ENCODE measurements at places on chromosomes 16 and 17.

- DNase-seq, result no peak
These were observed 123.2 kb upstream of the ANKFN1 start for GRCh38 chr17:56030009-56030624.

DNA sequence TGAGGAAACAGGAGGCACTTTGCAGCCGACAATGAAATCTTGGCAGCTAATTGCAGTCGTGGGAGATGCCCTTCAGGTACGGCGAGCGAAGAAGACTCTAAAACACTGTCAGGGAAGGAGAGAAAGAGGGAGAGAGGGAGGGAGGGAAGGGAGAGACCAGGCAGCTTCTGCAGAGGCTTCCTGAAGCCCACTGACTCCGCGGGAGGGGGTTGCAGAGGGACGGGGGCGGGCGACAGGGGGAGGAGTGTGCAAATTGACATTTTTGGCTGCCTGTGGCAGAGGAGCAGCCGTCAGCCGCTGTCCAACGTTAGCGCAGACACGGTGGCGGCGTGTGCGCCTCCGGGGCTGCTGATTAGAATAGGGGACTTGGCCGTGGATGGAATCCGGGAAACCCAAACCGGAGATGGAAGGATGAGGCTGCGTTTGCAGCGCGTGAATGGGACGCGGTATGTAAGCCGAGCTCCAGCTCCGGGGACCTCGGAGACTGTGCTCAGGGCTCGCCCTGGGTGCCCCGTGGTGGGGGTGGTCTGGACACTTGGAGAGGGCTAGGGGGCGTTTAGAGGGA lies 849.1 kb upstream of the RBFOX1 start:
- DNase-seq, result no peak

DNA sequence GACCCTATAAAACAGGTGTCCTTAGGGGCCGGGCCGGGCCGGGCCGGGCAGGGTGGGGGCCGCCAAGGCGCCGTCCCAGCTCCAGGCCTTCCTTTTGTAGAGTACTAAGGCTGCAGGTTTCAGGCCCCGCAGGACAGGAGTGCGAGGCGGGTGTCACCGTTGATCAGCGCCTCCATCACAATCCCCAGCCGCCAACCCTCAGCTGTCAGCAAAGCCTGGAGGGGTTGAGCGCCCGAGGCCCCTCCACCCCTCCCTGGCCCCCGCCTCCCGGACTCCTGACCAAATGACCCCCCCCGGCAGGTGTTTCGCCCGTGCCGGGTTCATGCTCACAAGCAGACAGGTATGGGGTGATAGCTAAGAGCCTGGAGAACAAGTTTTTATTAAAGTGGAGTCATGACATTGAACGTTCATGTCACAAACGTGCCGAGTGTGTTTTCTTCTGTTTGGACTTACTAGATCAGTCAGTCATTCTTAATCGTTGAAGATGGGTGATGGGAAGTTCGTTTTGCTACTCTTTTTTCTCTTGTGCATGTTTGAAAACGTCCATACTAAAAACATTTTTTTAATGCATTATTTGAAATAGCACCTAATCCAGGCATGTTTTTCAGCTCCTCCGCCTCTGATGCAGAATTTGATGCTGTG lies 534 bp downstream of the ARL2BP start:
- DNase-seq, result peak; percentile 32

DNA sequence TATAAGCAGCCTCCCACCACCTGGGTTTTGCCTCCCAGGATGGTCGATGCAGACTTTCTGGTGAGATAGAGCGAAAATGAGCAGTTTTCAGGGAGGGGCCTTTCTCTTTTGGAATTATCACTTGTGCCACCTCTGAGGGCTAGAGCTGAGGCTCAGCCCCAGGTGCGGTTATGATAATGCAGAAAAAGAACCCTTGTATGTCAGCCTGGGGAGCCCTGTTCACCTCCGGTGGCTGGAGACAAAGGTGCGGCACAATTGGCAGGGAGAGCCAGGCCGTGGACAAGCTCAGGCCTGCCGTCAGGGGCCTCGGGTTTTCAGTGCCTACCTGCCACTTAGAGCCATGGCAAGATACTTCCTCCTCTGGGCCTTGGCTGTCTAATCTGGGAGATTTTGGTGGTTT lies 4.4 kb downstream of the SCPEP1 start:
- peak; percentile 92 for DNase-seq

- peak; percentile 62 for DNase-seq
These were observed 959 bp downstream of the SSH2 start for GRCh38 chr17:29929006-29929532.

DNA sequence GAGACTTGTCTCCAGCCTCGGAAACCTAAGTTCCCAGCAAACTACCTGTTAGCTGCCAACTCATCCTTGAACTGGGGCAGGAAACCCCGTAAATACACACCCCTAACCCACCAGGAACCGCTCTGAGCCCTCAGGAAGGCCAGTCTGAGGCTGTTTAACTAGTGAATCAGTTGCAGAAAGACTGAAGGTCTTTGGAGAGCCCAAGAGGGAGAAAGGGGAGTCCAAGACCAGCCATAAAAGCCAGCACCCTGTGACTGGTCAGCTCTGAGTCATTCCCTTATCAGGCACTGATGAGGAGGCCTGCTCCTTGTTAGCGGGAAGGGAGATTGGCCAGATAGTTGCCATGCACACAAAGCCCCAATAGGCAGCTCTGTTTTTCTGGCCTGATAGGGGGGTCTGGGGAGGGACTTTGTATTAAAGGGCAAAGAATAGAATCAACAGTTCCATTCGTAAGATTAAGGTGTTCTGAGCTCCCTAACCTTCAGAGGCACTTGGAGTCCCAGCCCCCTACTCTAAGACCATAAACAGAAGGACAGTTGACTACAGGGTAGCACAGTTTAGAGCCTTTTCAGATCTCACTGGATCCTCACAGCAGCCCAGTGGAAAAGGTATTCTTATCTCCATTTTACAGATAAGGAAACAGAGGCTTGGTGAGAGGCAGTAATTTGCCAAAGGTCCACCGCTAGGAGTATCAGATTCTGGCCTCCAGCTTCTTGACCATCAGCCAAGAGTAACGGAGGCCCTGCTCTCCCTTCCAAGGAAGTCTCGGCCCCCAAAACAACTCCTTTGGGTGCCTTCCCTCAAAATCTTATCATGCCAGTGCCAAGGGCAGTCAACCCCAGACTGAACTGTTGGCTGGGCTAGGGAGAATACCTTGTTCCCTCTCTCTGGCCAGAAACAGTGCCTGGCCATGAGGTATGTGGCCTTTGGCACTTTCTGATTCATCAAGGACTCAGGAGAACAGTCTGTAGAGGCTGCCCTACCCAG lies 2.2 kb upstream of the KRT19 start:
- DNase-seq, result peak; percentile 74

- DNase-seq, result peak; percentile 16
These were observed 65.3 kb upstream of the NUDT7 start for GRCh38 chr16:77657016-77657415.

DNA sequence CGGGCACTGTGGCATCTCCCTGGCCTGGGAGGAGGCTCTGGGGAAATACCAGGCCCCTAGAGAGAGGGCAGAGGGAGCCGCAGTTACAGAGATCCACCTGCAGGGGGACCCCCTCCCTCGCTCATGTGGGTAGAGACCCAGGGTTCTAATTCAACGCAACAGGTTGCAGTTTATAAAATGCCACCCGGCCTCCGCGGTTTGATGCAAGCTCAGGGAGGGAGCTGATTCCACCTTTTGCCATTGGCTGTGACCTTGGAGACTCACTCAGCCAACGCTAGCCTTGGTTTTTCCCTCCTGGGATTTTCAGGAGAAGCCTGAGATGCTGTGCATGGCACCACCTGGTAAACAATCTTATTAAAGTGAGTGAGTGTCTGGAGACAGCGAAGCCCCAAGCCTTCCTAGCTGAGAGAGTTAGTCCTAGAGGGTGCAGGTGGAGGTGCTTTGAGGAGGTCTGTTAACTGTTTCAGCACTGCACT lies 12.1 kb downstream of the TTLL6 start:
- DNase-seq, result peak; percentile 53

DNA sequence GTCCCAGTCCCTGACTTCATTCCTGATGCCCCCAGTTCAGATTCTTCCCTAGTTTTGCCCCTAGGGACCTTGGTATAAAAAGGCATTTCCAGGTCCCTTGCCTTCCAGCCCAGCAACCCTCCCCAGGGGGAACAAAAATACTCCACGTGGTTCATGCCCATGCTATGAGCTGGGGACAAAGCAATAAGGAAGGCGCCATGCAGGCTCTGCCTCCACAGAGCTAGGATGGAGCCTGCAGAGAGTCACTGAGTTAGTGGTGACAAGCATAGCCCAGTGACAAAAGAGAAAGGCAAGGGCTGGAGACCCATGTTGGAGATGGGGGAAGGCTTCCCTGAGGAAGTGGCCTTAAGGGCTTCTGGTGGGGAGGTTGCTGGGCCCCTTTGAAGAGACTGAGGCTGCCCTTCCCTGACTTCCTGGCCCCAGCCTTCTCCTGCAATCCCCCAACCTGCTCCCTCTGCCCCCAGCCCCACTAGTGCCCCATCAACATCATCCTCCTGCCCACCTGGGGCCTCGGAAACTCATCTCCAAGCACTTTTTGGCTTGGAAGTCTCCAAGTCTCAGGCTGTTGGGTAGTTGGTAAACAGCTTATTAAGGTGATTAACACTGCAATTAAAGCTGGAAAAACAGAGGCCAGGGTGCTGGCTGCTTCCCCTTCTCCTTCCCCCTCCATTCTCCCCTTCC lies 9.6 kb downstream of the DLX3 start:
- DNase-seq, result no peak

DNA sequence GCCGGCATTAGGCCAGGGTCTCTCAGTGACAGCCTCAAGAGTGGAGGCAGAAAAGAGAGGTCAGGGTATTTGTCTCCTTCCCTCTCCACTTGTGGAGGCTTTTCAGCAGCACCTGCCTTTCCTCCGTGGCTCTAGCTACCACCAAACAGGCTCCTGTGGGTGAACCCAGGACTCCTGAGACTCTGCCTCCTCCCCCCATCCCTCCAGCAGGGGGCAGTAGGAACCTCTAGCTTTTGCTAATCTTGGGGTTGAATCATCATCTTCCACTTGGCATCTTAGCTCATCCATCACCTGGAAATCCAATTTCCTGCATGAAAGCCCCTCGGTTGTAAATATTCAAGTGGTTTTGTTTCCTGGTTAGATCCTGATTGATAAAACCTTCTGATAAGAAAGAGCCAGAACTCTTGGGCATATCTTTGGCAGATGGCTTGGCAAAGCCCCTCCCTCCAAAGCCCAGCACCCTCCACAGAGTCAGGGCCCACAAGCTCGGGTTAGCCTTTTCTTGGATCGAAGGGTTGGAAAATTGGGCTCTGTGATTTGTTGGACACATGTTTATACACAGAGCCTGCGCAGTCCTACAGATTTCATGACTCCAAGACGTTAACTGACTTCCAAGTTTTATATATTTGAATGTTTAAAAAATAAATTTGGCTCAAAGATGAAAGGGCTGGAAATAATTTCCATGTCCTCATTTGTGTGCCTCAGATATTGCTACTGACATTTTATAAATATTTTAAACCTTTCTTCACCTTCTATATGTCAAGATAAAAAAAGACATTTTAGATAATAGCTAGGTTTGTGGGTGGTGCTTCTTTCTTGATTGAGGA lies 322.1 kb downstream of the MAP2K4 start:
- DNase-seq, result no peak

DNA sequence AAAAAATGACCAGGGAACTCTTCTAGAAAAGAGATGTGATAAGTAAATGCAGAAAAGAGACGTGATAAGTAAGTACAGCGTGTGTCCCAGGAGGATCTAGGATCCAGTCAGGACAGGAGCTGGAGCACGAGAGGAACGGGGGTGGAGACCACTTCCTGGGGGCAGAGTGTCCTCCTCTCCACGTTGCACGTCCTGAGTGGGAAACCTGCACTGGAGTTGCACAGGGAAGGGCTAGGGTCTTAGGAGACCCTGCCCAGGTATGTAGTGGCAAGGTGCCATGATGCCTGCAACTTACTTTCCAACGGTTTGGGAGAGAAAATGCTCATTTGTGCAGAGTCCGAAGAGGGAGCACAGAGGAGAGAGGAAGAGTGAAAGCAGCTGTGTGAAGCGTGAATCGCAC lies 55.8 kb downstream of the RNF213 start:
- no peak for DNase-seq

DNA sequence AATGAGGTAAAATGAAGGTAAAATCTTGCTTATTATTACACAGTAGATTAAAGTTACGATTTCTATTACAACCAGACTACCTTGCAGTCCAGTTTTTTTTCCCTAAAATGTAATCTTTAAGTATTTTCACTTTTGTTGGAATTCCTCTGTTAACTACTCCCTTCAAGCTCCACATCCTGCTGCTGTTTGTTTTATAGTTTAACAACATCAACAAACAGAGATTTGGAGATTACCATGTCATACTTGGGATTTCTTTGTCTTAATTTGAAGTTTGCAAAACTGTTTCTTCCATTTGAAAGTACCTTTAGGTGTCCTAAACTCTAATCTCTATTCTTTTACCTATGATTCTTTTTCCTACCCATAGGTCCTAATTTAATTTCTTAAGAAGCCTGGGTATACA lies 83.3 kb downstream of the ABHD15 start:
- no peak for DNase-seq

DNA sequence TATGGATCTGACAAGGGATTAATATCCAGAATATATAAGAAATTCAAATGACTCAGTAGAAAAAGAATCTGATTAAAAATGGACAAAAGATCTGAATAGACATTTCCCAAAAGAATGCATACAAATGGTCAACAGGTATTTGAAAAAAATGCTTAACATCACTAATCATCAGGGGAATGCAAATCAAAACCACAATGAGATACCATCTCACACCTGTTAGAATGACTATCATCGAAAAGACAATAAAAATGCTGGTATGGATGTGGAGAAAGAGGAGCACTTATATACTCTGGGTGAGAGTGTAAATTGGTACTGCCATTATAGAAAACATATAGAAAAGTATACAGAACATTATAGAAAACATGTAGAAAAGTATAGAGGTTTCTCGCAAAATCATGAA lies 16.4 kb upstream of the HS3ST2 start:
- no peak for DNase-seq

GRCh38 chr16:11603331-11603750 lies 16.6 kb upstream of the LITAF start:
- DNase-seq, result no peak

DNA sequence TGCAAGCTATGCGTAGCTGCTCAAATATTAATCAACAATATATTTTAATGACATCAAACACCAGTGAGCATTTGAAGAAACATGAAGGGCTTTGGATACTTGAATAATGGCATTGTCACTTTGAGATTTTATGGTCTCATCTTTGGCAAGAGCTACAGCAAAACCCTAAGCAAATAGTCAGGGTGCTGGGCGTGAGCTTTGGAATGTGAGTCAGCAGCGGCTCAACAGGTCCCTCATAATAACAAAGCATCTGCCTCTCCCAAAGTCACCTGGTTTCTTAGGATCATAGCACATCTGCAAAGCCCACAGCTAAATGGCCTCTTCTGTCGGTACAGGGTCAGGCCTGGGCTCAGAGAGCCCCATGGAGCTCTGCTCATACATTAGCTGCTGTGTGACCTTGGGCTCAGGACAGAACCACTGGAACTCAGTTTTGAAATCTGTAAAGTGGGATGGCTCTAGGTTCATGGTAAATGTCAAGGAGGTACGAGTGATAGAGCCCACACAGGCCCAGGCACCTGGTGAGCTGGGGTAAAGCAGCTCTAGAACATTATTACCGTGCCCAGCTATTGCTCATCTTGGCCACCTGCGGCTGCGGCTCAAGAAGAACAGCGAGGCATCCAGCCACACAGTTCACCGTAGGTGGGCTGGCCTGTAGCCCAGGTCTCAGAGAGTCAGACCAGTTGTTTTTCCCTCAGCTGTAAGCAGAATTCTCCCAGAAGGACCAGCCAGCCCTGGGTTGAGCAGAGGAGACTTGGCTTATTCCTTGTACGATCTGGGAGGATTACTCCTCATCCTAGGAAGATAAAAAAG lies 544.5 kb upstream of the CDH11 start:
- no peak for DNase-seq

- peak; percentile 35 for DNase-seq
These were observed 10.3 kb downstream of the LYRM1 start for GRCh38 chr16:20910781-20911321.
